ENCODE measurements at places on chromosomes 7 and 10. TPM values are rescaled to one million over a fixed set of nuclear protein-coding genes. Genes with fewer than 3 reads are reported as not detected.

SPDYE5 gene
- total RNA-seq: not detected

COPS6 gene
- total RNA-seq: 41.5 TPM

ITGA8 gene
- 55.4 TPM for total RNA-seq

C7orf33 gene
- not detected for total RNA-seq

HIPK2 gene
- total RNA-seq: 32.3 TPM

CALHM1 gene
- not detected for total RNA-seq

EBLN1 gene
- not detected for total RNA-seq

TAC1 gene
- 2.8 TPM for total RNA-seq

TFR2 gene
- total RNA-seq: 3.2 TPM

TFPI2 gene
- not detected for total RNA-seq

KNDC1 gene
- total RNA-seq: 0.55 TPM

SYNPO2L gene
- not detected for total RNA-seq

HHEX gene
- total RNA-seq: 4.3 TPM

STK17A gene
- total RNA-seq: 32.1 TPM

GHRHR gene
- not detected for total RNA-seq

PIP gene
- total RNA-seq: not detected

TMEM229A gene
- total RNA-seq: 2.8 TPM

PRPS1L1 gene
- not detected for total RNA-seq

CAMK1D gene
- 7.7 TPM for total RNA-seq

Data from stomach (tissue), 19 donors.